Activated CD4-positive, CD25-positive, alpha-beta regulatory T cell (primary cell): ENCODE measurements at places on chromosomes 16 and 17.

- no peak for DNase-seq
Observed at GRCh38 chr16:21078563-21078962, 72.1 kb downstream of the DNAH3 start.

DNA sequence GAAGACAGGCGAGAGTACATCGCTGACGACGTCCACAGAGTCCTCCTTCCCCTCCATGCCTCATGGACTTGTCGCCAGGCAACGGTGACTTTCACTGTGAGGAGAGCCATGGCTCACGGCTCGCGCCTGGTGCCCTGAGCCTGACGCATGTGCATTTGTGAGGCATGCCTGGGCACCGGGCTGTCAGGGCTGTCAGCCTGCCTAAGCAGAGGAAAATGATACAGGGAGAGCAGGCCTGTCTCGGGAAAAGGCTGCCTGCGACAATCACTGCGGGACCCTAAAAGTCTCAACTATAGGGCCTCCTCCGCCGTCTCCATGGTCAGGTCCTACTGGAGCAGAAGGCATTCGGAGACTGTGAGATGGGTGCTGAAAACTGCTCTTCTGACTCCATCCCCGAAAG, 135.5 kb upstream of the WSB1 start:
- DNase-seq: no peak

DNA sequence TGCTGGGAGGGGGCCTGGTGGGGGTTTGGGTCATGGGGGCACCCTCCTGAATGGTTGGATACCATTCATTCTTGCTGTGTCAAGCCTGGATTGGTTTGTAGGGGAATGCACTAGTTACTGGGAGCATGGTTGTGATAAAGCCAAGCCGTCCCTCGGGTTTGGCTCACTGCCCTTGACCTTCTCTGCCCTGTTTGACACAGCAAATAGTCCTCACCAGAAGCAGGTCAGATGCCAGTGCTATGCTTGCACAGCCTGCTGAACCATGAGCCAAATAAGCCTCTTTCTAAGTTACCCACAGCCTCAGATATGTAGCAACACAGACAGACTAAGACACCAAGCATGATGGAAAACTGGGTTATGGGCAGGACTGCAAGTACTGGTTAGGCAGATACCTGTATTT, 14.6 kb downstream of the ZNF778 start:
- no peak for DNase-seq

GRCh38 chr17:29905879-29906167, 24.2 kb downstream of the SSH2 start:
- DNase-seq: no peak

GRCh38 chr16:8887952-8888560, 5.9 kb downstream of the LITAFD start:
- no peak for DNase-seq

DNA sequence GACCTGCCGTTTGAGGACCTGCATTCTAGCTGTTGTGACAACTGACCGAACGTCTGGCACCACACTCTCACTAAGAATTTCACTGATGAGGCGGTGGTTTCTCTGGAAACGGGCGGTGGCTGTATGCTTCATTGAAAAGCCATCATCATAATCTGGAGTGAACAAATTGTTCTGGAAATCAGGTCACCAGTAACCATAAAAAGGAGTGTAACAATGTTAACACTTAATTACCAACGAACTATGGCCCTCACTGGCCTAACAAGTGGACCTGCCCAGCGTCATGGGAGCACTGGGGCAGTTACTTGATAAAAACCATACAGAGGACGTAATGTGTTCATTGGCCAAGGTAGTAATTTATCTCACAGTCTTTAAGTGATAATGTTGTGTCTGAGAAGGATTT, 15.4 kb downstream of the SMARCE1 start:
- no peak for DNase-seq

GRCh38 chr17:51261024-51261963, 948 bp downstream of the UTP18 start:
- no peak for DNase-seq

- DNase-seq: no peak
Observed at GRCh38 chr16:57305159-57305811, 20.8 kb upstream of the PLLP start.

DNA sequence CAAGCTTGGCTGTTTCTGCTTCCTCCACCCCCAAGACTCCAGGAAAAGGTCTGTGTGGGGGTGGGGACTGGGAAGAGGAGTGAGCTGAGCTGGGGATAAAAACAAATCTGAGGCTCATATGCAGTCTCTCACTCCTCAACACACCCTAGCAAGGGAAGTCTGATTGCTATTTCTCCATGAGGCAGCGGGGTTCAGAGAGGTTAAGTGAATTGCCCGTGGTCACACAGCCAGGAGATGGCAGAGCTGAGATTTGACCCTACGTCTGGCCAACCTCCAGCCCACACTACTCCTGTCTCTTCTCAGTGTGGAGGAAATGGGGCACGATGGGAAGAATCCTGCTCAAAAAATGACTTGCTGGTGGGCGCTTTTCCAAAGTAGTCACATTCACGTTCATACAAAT, 4.8 kb upstream of the ABCC3 start:
- DNase-seq: no peak

DNA sequence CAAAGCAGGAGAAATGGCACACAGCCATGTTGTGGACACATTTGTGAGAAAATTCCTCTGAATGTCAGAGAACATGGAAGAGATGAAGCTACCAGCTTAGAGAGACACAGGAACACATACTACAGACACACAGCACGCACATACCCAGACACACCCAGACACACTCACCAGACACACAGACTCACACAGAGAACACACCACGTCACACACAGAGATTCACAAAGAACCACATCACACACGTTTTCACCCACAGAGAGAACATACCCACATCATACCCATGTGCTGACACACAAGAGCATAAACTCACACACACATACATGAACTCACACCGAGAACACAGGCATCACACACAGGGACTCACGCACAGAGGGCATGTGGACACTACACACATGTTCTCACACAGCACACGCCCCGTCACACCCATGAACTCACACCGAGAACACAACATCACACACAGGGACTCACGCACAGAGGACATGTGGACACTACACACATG, 124.9 kb downstream of the METRNL start:
- no peak for DNase-seq

DNA sequence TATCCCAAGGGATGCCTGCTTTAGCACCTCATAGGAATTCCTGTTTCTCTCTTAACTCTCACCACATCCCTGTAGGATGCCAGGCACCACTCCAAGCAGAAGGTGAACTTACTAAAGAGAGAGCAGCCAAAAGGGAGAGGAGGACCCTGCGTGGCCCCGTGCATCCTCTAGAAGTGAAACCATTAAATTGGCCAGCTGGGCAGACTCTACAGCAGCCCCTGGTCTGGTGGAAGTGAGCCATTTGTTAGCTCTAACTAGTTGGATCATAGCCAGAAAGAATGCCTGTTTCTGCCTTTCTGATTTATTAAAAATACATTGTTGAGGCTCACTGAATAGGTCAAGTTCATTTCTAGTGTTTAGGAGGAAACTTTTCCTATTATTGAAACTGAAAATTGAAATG, 22.3 kb downstream of the TMEM11 start:
- DNase-seq: no peak

GRCh38 chr16:57619133-57619605, 9.3 kb upstream of the ADGRG1 start:
- DNase-seq: no peak

DNA sequence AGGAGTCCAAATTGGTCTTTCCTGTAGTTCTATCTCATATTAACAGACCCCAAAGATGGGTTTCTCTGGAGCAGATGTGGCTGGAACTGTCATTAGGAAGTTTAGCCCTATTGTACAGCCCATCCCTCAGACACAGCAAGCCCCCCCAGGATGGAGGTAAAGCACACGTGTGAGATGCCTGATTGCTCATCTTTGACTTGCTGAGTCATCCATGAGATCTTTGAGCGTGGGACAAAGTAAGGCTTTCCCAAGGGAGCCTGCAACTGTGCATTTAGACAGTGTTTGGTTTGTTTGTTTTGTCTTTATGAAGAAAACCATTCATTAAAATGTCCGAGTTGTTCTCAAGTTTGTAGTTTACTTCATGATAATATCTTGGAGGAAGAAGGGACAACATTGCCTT, 145.3 kb upstream of the CDH13 start:
- DNase-seq: no peak

DNA sequence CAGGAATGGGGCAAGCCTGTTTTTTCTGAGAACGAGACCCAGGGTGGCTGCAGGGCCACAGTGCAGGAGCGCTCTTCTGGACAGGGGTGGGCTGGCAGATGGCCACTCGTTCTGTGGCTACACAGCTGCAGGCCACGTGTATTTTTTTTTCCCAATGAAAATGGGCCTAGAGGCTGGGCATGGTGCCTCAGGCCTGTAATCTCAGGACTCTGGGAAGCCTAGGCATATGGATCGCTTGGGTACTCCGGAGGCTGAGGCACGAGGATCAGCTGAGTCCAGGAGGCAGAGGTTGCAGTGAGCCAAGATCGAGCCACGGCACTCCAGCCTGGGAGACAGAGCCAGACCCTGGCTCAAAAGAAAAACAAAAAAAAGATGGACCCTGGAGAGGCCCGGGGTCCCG, 6.8 kb downstream of the UNKL start:
- DNase-seq: no peak

GRCh38 chr17:73340093-73340596, 28.3 kb upstream of the CDC42EP4 start:
- DNase-seq: no peak

GRCh38 chr17:40135817-40136216, 4.5 kb upstream of the CASC3 start:
- no peak for DNase-seq

- DNase-seq: no peak
Observed at GRCh38 chr16:75402821-75403475, 30.4 kb downstream of the CFDP1 start.

GRCh38 chr16:1333149-1333812, at the start of gene BAIAP3:
TSS of gene BAIAP3 (plus strand) at chr16:1333645. CDS start at chr16:1338550, 4,905 bp downstream.
- DNase-seq: no peak

GRCh38 chr16:51549836-51550235, 398.8 kb upstream of the SALL1 start:
- no peak for DNase-seq

DNA sequence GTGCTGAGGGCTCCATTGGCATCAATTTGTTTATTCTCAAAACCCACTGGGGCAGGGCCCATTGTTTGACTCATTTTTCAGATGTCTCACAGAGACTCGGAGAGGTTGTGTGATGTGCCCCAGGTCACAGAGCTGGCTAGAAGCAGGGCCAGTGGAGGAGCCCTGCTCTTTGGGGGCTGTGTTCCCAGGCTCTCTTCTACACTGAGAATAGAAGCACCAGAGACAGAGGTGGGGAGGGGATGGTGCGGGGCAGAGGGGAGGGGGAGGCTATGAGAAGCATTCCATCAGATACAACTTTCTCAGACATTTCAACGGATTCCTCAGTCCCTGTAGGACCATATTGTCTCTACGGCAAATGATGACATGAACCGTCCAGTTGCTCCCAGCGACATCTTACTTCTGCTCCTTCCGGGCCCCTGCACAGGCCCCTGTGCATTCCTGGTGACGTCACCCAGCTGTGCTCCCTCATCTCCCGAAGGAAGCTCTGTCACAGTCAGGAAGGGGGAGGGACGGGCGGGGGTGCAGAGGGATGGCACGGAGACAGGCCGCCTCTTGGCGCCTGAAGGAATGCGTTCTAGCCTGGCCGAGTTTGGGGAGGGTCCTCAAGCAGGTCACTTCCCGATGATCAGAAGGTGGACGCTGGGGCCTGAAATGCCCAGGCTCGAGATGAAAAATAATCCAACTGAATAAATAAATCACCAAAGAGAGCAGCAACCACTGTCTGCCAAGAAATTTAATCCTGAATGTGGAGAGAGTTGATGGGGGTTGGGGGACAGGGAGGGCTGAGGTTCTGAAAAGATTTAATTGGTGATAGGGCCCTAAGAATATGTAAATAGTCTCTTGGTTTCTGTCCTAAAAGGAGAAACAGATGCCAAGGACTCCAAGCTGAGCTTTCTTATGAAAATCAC, 114.1 kb downstream of the NOG start:
- no peak for DNase-seq

GRCh38 chr16:27792486-27793248, 242.7 kb downstream of the KATNIP start:
- DNase-seq: no peak

DNA sequence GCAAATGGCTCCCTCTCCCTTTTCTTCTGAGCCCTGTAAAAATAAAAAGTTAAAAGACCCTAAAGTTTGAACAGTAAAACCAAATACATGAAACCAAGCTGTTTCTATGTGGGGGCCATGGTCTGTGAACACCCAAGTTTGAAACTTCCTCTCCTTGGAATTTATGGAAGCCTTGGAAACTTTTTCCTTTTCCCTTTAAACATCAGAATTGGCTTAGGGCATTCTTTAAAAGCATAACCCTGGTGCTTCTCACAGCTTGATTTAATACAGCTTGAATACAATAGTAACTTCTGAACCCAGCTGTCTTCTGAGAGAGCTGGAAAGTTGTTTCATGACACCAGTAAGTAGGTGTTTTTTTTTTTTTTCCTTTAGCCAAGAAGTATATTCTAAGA, 26.5 kb downstream of the NKD1 start:
- DNase-seq: no peak

DNA sequence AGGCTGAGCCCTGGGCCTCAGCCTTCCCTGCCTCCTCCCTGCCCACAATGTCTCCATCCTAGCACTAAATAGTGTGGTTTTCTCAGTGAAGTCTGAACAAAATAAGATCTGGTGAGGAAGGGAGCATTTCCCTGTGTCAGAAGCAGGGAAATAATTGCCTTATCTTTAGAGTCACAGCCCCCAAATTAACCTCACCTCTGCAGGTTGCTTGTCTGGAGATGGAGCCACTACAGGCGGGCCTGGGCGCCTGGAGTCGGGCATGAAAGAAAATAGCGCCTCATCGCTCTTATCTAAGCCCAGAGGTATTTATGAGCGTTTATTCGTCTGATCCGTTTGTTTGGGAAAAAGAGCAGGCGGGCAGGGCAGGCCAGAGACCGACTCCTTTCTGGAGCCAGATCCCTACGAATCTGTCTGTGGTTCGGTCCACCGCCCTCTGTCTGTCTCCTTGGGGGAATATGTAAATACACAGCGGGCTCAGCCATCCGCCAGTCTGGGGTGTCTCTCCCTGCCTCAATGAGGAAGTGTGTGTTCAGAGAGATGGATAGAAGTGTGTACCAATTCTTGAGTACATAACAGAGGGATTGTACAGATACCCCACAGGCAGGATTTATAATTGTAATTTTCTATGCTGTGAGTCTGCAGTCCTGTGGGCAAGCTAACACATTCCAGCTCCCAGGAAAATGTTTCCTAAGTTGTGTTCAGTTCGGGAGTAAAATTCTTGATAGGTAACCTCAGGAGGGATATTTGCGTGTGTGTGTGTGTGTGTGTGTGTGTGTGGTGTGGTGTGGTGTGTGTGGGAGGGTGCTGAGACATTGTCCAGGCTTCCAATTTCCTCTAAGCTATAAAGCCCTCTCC, 4.3 kb downstream of the HOXB6 start:
- DNase-seq: no peak

- DNase-seq: no peak
Observed at GRCh38 chr17:1147664-1148063, 32.1 kb downstream of the ABR start.
